Fibroblast of lung (primary cell): ENCODE measurements at places on chromosomes 7 and 10. TPM values are rescaled to one million over a fixed set of nuclear protein-coding genes. Genes with fewer than 3 reads are reported as not detected.

MKX gene
- 2.8 and 15.0 TPM in 2 replicates for total RNA-seq

PLAC9 gene
- 15.7 and 16.7 TPM in 2 replicates for total RNA-seq

FUOM gene
- total RNA-seq, result 6.4 and 15.0 TPM in 2 replicates

ACTR3C gene
- 0.50 and 2.6 TPM in 2 replicates for total RNA-seq

C10orf95 gene
- total RNA-seq, result under 0.01 and 0.17 TPM in 2 replicates

GOLGA7B gene
- total RNA-seq, result under 0.01 TPM in 1 of 2 replicates, not detected in the other
